ENCODE measurements at places on chromosomes 4 and X.

- no peak for DNase-seq
Observed at GRCh38 chr4:20268028-20268427, 16.3 kb downstream of the SLIT2 start.

DNA sequence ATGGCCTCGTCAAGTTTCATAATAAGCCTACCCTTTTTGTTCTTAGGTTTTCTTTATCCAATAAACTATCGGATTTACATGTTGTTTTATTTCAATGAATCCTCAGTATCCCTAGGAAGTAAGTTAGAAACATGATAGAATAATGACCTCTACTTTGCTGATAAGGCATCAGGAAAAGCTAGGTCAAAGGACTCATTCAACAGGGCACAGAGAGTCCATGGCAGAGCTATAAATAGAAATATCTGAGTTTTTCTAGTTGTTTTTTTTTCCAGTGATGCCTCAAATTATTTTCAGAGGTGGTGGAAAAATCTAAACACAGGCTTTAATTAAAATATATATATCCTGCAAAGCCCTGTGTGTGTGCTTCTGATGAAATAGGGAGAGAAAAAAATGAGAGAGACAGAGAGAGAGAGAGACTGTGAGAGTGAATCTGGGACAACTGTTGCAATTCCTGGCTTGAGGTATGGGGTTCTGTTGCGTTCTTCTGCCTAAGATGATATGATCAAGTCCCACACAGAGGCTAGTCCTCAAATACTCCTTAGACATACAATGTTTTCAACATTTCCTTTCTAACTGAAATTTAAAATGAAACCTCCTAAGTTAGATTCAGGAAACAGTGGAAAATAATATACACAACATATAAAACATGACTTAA, 139.9 kb downstream of the HDX start:
- DNase-seq = no peak

GRCh38 chr4:129218360-129218759, 122.4 kb downstream of the C4orf33 start:
- no peak for DNase-seq

DNA sequence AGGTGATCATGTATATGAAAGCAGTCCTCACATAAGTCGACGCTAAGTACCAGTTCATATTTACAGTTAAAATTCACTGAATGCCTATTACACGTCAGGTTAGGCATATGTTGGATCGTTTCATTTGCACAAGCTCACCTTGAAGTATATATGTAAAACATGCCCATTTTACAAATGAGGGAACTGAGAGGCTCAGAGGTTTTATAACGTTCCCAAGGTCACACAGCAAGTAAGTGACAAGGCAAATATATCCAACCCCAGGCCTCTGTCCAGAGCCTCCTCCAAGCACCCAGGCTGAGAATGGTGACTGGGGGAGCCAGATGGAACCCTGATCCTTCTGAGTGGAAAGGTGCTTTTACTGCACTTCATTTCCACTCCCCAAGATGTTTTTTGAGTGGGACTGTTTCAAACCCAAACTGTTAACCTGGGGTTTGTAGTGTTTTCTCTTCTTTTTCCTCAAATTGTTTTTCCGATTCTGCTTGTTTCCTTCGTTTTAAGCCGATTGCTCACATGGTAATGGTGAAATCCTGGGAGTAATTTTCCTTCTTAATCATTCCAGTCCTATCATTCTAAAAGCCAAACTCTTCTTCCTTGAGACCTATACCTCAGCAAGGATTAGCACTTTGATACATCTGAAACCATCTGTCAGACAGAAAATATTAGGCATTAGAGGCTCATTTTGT, 791 bp downstream of the SMIM20 start:
- no peak for DNase-seq

DNA sequence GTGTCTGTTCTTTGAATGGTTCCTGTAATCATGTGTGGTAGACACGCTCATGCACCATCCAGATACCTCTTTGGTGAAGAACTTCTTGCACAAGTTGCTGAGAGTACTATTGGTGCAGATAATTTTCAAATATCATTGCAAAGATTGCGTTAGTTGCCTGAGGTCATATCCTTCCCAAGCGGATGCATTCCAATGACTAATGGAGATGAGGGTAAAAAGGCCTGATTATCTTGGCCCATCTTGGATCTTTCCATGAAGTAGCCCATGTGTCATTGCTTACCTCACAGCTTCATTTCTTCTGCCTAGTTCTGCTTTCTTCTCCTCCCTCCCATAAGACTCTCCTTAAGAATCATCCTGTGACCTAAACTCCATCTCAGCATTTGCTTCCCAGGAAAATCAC, 384.9 kb upstream of the CNKSR2 start:
- no peak for DNase-seq

- DNase-seq = no peak
Observed at GRCh38 chr4:122100508-122100907, 51.6 kb upstream of the BLTP1 start.

GRCh38 chr4:128776794-128777216, 32.7 kb upstream of the JADE1 start:
- no peak for DNase-seq

GRCh38 chrX:145506214-145506613, 258.9 kb downstream of the SPANXN1 start:
- no peak for DNase-seq

- peak; percentile 31 for DNase-seq
Observed at GRCh38 chr4:139530833-139531427, 25.1 kb downstream of the SETD7 start.

DNA sequence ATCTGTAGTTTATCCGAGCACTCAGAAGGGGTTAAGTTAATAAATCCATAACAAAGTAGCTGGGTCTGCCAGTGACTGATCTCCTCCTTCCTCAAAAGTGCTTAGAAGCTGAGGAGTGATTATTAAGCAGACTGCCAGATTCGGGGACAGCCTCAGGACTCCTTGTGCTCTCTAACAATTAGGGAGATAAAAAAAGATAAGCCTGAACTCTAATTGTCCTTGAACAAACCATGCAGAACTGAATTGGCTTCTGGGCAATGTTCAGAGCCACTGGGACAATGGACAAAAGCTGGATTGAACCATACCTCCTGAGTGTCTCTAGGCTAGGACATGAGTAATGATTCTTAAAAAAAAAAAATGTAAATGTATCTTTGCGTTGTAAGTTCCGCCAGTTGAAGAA, 22.7 kb upstream of the GRPR start:
- DNase-seq = no peak

- no peak for DNase-seq
Observed at GRCh38 chrX:76172325-76172893, 453 bp upstream of the PBDC1 start.

- DNase-seq = no peak
Observed at GRCh38 chr4:153215921-153216320, 11.7 kb downstream of the TRIM2 start.

DNA sequence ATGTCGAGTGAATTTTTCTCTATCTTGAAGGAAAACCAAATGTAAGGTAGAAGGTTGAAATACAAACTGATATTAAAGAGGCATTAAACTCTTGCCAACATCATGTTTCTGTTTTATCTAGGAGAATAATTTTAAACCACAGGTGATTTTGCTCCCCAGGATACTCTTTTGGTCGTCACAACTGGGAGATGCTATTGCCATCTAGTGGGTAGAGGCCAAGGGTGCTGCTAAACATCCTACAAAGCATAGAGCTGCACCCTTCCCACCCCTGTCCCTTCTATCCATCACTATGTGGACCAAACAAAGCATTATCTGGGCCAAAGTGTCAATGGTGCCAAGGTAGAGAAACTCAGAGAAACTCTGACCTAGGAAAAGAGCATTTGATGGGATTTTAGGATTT, 154.6 kb upstream of the MAGEB2 start:
- no peak for DNase-seq

All from stimulated activated CD4-positive, alpha-beta T cell treated with anti-CD3 and anti-CD28 coated beads, TNF-alpha, amount 100 ng/mL, for 24 hours (primary cell).